Fibroblast of skin of right quadriceps (primary cell): ENCODE measurements at places on chromosomes 1 and 21.

- DNase-seq: no peak
Measured at GRCh38 chr1:20829531-20829930, 42.4 kb upstream of the HP1BP3 start.

DNA sequence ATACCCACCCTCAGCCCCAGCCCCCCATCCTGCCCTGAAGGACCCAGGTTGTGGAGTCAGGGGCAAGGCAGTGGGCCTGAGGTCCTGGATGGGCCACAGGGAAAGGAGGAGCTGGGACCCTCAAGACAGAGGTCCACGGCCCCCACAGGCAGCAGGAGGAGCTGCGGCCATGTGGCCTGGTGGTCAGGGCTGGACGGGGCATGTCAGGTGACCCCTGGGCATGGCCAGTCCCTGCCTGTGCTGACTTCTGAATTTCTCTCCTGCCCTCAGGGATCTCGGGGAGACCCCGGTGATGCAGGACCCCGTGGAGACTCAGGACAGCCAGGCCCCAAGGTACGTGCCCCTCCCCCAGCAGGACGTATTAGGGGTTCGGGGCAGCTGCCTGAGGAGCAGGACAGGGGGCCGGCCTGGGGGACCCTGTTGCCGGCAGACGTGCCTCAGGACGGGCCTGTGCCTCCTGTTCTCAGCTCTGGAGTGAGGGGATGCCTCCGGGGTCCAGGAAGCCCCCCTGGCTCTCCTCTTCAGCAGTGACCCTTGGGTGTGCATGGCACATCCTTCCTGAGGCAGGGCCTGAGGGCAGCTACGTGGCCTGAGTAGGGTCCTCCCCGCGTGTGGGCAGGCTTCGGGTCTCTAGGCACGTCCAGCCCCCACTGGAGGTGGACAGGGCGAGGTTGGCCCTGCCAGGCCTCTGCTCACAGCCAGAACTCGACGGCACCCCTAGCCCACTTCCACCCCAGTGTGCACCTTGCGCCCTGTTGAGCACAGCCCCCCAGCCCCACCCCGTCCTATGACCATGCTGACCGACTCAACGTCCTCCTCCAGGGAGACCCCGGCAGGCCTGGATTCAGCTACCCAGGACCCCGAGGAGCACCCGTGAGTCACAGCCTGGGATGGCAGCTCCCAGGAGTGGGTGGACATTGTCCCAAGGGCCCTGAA, 23.6 kb downstream of the COL6A2 start:
- DNase-seq: no peak

- DNase-seq: no peak
Measured at GRCh38 chr1:199297887-199298286, 659.0 kb downstream of the PTPRC start.

GRCh38 chr1:244849189-244849866, 13.9 kb downstream of the COX20 start:
- no peak for DNase-seq

DNA sequence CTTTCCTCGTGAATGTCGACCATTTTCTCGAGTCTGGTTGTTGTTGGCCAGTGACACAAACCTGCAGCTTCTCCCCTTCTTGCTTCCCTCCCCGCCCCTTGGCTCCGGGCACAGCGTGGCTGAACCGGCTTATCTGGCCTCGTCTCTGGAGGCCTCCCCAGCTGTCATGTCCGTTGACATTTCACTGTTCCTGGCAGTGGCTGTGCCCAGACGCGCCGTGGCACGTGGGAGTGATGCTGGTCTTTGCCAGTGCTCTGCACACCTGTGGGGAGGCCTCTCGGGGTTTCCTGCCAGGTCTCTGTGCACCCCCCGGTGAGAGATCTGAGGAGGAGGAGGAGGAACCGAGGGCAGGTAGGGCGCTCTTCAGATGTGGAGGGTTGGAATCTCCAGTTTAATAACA, 23.7 kb downstream of the SKI start:
- no peak for DNase-seq

DNA sequence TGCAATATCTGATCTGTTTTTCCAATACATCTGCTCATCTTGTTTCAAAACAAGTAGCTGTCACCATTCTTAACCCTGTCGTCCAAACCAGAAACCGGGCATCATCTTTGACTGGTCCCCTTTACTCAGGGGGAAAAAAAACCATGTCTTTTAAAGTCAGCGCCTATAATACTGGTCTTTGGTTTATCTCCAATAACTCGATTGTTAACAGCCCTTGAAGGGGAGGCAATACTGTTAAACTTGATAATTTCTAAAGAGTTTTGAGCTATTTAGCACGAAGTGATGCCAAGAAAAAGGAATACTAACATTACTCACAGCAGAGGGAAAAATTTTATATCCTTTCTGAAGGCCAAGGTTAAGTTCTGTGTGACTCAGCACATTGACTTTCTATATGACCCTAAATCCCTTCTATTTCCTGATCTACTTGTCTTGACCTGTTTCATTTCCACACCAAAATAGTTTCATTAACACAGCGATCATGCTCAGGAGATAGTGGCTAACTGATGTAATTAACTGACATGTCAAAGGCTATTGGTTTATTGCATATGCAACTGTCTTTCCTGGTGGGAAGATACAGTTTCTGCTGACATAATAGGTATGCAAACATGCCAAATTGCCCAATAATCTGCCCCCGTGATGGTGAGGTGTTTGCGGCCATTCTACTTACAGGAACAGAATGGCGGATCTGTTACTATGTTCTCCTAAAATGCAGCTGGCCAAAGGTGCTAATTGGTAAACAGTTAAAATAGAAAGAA, 59.1 kb downstream of the NFIA start:
- DNase-seq: peak; percentile 69

DNA sequence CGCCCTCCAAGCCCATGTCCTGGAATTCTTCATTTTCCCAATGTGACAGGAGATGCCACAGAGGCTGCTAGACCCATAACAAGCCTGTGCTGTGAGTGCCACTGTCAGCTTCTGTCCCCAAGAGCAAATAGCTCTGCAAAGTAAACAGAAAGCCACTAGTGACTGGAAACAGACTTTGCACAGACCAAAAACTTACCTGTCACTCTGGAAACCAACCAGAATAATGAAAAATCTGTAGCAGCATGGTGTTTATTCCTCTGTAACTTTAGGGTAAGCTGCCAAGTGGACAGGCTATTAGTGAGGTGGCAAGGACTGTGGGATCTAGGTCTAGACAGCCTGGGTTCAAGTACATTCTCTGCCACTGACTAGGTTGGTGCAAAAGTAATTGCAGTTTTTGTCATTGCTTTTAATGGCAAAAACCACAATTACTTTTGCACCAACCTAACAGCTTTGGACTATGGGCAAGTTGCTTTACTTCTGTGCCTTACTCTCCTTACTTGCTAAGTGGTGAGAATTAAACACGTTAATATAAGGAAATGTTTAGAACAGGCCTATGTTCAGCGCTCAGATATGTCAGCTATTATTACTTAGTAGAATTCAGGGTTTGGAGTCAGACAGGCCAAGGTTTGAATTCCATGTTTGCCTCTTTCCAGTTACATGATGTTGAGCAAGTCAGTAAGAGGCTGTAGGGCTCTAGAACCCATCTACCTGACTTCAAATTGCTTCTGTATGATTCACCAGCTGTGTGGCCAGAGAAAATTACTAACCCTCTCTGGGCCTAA, at the start of gene C8B:
C8B (minus strand) TSS at position 100 of the 782 bp plus-strand sequence; CDS start at position 33, 67 bp downstream.
- no peak for DNase-seq

GRCh38 chr1:3453203-3453761, 1.2 kb upstream of the ARHGEF16 start:
- peak; percentile 40 for DNase-seq

GRCh38 chr1:186894415-186894814, 65.7 kb downstream of the PLA2G4A start:
- no peak for DNase-seq

GRCh38 chr21:42818328-42818749, 61.0 kb downstream of the WDR4 start:
- DNase-seq: no peak

DNA sequence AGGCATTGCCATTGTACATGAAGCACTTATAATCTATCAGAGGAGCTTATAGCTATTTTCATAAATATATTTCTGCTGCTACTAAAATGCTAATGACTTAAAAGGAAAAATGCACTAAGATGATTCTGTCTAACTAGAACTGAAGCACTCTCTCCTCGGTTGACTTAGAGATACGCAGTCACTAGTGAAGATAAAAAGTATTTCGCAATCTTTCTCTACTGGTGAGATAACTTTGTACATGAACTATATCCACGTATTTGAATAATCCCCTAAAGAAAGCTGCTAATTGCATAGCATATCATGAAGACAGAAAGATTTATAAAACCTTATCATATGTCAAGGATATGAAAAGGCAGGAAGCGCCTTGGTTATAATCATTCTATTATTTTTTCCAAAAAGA, 658.1 kb upstream of the PRMT6 start:
- no peak for DNase-seq

DNA sequence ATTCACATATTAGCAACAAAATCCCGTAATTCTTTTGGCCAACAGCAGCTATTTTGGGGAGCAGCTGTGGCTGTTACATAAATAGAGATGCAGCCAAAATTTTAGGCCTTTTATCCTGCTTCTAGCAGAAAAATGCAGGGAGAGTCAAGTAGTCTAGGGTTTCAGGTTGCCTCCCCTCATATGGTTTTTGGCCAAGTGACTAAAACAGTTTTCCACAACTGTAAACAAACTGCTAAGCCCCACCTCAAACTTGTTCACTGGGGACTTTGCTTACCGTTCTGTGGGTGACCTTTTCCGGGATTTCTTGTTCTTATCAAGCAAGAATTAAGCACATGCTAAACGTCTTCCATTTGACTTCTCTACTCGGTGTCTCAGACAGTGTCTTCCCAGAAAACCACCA, 133.4 kb downstream of the EDEM3 start:
- DNase-seq: peak; percentile 42

- peak; percentile 2 for DNase-seq
Measured at GRCh38 chr1:55127827-55128343, 87.3 kb downstream of the USP24 start.

DNA sequence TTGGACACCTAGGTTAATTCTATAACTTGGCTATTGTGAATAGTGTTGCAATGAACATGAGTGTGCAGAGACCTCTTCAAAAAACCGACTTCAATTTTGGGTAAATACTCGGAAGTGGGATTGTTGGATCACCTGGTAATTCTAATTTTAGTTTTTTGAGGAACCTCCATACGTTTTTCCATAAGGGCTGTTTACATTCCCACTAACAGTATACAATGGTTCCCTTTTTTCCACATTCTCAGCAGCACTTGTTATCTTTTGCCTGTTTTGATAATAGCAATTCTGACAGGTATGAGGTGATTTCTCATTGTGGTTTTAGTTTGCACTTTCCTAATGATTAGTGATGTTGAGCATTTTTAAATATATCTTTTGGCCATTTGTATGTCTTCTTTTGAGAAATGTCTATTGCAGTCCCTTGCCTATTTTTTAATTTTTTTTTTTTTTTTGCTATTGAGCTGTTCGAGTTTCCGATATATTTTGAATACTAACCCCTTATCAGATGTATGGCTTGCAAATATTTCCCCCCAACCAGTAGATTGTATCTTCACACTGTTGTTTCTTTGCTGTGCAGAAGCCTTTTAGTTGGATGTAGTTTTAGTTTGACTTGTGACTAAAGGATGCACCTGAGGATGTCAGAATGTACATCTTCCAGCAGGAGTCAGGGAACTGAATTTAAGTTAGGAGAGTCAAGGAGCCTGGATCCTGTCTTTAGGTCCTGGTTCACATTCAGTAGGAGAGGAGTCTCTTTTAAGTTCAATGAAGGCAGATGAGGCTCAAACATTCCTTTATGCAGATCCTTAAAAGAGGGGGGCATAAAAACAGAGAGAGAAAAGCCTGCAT, 120.0 kb downstream of the S1PR1 start:
- no peak for DNase-seq

DNA sequence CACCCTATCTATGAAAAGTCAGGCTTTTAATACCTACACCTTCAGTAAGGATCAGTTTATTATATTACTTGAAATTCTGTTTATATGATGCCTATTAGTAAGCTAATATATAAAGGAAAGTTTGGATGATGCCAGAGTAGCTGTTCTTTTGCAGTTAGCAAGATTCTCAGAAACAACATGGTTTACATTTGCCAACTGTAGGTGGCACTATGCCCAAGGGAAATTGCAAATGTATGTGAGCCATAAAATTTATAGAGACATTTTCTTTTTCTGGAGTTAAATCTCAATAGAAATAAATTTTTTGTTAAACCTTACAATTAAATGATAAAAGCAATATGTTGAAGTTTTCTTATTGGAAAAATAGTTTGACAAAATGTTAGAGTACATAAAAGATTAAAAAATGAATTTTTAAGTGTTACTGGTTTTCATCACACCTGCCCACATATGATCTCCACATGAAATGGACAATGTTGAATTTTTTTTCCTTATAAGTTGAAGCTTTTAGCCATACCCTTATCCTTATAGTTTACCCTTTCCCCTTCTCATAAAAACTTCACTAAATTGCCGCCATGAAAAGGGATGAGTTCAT, 32.1 kb upstream of the EPHX4 start:
- DNase-seq: peak; percentile 54

- DNase-seq: peak; percentile 62
Measured at GRCh38 chr1:180230791-180231505, 884 bp downstream of the LHX4 start.

DNA sequence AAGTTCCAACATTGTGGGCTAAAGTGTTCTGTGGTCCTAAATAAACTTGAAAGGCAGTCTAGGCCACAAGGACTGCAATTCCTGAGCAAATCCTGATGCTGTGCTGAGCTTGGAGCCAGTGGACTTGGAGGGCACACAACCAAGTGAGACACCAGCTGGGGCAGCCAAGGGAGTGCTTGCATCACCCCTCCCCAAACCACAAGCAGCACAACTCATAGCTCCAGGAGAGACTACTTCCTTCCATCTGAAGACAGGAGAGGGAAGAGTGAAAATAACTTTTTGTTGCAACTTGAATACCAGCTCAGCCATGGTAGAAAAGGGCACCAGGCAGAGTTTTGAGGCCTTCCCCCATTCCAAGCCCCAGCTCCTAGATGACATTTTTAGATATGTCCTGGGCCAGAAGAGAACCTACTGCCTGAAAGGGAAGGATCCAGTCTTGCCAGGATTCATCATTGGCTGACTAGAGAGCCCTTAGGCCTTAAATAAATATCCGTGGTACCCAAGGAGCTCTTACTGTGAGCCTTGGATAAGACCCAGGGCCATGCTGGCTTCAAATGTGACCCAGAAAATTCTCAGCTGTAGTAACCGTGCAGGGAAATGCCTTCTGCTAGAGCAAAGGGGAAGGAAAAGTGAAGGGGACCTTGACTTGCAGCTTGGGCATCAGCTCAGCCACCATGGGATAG, 35.4 kb upstream of the LRRC8B start:
- peak; percentile 34 for DNase-seq

DNA sequence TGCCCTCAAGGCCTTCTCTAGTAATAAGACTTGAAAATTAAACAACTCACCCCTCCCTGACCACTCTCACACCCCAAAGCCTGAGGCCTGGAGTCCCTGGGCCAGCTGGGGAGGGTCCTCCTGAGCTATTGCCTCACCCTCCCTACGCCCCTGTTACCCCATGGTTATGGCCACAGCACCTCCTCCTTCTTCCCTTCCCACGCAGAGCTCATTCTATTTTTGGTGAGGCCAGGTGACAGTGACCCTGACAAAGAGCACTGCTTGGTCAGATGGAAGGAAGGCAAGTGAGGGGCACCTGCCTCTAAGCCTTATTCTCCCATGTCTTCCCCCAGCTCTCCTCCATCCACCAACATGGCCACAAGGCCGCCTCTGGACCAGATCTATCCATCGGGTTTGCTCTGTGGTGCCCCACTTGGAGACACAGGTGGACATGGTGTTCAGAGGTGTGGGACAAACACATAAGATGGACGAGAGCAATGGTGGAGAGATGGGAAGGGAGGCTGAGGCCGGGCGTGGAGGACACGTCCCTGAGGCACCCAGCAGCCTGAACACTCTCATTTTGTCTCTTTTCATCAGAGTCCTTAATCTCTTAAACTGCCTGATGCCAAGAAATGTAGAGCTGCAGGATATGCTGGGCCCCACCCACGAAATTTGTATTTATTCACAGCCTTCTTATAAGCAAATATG, 42.6 kb downstream of the FCRL5 start:
- no peak for DNase-seq
